CD4-positive, alpha-beta T cell treated with Interleukin-12 subunit alpha and Interleukin-12 subunit beta, for 1 hour (primary cell): ENCODE measurements at places on chromosomes 3 and 15.

DNA sequence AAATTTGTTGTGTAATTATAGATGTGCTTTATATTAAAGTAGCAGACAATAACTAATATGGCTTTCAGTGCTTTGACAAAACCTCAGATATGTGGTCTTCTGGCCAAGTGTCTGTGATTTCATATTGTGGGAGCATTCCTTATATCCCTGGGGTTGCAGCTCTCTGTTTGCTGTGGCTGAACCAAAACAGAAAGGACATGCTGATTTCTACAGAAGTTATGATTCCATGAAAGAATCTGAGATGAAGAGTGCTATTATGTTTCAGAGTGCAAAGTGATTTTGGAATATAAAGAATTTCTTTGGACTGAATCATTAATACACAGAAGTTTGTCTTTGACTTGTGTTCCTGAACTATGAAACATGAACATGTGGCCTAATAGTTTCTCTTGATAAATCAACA is 36.5 kb downstream of the CDV3 start:
- no peak for DNase-seq

- no peak for DNase-seq
Observed at GRCh38 chr3:149744151-149744550, 8.1 kb downstream of the COMMD2 start.

GRCh38 chr3:42430781-42431532 is 20.5 kb upstream of the LYZL4 start:
- DNase-seq = no peak

- DNase-seq = no peak
Observed at GRCh38 chr3:73669260-73669659, 44.5 kb upstream of the PDZRN3 start.
